Activated CD8-positive, alpha-beta T cell treated with anti-CD3 and anti-CD28 coated beads, Interleukin-2, amount 10 ng/mL, durations not matched to agents 7 days and 5 days (primary cell): ENCODE measurements at places on chromosomes 4 and X.

GRCh38 chr4:31702326-31702725, 982.2 kb downstream of the PCDH7 start:
- DNase-seq, result no peak

DNA sequence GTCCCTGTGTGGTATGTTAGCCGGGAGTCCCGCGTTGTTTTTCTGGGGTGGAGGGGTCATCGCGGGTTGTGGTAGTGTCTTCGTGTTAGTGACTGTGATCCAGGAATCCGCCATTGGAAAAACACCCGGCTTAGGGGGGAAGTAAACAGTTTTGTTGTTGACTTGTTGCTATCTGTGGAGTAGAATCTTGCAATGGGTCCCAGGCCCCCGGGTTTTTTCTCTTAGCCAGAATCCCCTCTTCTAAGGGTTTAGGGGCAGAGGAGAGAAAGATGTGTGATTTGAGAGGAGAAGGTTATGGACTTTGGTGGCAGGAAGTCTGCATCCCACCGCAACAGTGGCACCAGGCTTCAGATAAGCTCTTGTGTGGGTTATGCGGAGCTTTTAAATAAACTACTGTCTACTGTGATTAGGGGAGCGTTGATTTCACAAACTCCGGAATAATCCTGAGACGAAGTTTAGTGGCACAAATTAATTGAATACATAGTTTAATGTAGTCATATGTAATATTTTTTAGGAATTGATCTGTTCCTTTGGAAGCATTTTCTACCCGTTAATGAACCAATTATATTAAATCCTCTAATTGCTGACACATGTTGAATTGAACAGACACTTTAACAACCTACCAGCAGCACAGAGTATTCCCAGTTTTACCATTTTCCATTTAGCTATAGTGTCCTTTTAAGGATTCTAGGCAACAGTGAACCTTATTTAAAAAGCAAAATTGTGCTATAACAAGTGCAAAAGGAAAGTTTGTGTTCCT, 1.4 kb downstream of the DDX3X start:
- peak; percentile 35 for DNase-seq

DNA sequence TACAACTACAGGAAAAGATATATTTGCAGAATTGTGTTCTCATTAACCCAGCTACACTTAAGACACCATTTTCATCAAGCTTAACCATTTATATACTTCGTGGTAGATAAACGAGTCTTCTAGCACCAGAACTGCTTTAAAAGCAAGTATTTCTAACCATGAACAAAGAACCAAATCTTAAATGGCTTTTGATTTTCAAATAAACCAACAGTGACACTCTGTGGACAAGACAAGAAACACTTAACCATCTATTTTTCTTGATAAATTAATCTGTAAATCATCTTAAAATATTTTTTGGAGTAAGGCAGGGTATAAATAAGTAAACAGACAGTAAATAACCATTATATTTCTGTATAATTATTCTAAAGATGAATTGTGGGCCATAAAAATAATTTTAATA, 10.2 kb downstream of the BEND2 start:
- no peak for DNase-seq

DNA sequence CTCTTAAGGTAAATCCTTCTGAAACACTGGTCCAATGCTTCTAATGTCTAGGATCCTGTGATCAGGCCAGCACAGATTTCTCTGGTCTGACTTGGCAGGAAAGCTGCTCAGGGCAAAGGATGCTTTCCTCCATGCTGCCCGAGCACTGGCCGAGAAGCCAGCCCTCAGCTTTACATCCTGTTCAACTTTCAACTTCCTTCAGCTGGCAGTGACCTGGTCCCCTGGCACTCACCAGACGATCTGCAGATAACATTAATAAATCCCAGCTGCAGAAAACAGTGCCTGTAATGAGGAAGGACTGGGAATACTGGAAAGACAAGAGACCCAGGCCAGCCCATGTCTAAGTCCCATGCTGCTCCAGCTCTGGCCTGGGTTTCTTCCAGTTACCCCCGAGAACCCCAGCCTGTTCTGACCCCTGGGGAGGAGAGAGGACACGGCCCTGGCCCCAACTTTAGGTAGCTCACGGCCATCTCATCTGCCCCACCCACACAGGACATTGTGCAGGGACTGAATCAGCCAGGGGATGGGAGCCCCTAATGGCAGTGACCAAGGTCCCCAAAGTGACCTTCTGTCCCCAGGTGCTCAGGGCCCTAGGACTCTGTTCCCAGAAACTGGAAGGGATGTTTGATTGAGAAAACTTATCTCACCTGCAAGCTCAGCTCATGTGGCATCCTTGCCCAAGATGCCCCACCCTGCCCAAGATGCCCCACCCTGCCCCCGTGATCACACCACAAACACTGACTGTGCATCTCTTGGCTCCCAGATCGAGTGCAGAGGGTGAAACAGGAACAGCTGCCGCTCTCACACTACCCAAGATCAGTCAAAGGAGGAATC, 28.0 kb downstream of the JAKMIP1 start:
- DNase-seq, result peak; percentile 26

GRCh38 chr4:153151535-153152455, 52.4 kb upstream of the TRIM2 start:
- DNase-seq, result no peak

- no peak for DNase-seq
These were observed 797.8 kb upstream of the GALNTL6 start for GRCh38 chr4:171015441-171015840.

GRCh38 chrX:54920610-54921426, at the start of gene TRO:
Gene TRO, plus strand, starts transcription at chrX:54920824. Its CDS starts 1,423 bp downstream, at chrX:54922247.
- peak; percentile 21 for DNase-seq

- no peak for DNase-seq
These were observed 111.7 kb downstream of the ADRA2C start for GRCh38 chr4:3877868-3878267.

GRCh38 chr4:165972747-165973146, 99.7 kb downstream of the TLL1 start:
- DNase-seq, result no peak

DNA sequence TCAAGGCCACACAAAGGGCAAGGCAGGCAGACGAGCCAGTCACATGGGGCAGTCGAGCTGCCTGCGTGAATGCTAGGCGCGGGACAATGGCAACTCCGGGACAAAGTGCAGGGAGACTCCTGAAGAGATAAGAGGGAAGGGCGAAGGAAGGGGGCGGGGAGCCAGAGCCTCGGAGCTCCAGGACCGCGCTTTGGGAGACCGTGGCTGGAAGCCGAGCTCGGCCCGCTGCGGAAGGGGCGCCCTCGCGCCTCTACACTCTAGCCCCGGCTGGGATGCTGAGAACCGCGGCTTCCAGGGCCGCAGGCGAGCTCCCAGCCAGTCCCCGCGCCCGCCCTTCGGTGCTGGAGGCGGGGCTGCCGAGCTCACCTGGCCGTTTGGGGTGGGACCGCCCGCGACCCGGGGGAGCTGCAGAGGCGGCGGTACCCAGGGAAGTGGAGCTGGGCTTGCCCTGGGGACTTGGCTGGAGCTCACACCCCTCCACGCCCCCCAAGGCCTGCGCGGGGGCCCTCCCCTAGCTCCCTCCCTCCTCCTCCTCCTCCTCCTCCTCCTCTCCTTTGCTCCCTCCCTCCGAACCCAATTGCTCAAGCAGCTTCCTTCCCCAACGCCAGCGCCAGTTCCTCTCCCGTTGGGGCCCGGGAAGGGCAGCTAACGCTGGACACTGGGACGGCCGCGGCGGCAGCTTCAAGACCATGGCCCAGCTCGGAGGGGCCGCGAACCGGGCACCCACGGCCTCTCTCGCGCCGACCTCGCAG, at the start of gene SOWAHD:
Gene SOWAHD (plus strand): TSS at position 610 of the 752 bp plus-strand sequence. CDS start 80 bp downstream, at position 690.
- DNase-seq, result peak; percentile 33

- no peak for DNase-seq
These were observed 9.5 kb downstream of the ASB5 start for GRCh38 chr4:176259330-176260090.

DNA sequence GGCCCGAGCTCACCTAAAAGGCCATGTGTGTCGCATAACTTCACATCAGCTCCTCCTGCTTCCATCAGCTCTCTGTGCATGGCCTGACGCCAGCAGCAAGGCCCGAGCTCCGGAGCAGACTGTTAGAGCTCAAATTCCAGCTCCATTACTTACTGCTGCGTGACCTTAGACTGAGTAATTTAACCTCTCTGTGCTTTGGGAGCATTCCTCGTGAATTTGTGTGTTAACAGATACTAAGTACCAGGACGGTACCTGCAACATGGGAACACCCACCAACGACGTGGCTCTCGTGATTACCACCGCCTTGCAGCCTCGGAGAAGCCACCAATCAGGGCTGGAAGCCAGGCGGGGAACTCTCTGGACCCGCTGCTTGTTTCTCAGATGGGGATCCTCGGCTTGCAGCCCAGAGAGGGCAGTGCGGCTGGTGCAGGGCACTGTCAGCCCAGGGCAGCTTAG, 12.9 kb downstream of the LETM1 start:
- DNase-seq, result no peak

GRCh38 chr4:4385729-4386295, 1.1 kb upstream of the NSG1 start:
- no peak for DNase-seq

DNA sequence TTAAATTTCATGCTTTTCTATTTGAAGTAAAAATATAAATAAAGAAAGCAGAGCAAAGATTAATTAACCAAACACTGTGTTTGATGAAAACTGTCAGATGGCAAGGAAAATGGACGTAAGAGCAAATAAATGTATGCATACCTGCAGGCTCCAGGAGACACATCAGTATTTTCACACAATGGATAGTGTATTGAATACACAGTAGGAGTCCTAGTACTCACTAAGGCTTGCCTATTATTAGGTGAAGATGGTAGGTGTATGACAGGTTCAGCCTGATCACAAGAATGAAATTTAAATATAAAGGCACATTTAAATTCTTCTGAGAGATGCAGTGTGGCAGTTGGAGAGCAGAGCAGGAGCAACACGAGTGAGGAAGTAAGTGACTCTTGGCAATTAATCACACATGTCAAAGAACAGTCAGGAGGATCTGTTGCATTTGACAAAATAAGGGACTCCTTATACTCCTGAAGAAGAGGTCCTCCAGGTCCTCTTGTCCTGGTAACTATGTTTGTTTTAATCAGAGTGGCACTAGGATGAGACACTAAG, 106.0 kb upstream of the NDST4 start:
- no peak for DNase-seq

- DNase-seq, result no peak
These were observed 51.8 kb upstream of the BCOR start for GRCh38 chrX:40149286-40150175.

- DNase-seq, result no peak
These were observed 72.0 kb upstream of the GPM6A start for GRCh38 chr4:175884048-175884447.

GRCh38 chr4:8848507-8849265, 23.0 kb downstream of the HMX1 start:
- no peak for DNase-seq
